Dermis blood vessel endothelial cell (primary cell): ENCODE measurements at places on chromosomes 2 and 18.

- peak; percentile 93 for DNase-seq
Observed at GRCh38 chr18:22563164-22563583, 145.5 kb upstream of the CTAGE1 start.

DNA sequence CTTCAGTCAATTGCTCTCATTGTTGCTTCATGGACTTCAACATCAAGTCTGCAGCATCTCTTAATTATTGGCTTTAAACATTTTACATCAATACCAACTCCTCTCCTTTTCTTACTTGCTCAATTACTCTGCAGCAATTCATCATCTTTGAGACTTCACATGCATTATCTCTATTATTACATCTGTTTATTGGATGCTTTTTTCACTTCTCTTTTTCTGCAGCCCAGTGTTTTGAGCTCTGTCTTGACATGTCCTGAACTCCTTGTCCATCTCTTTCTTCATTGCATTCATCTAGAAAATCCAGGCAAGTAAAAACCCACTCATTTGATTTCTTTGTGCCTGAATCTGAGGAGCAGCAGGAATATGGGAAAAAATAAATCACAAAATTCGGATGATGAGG, 647.9 kb downstream of the PLCL1 start:
- no peak for DNase-seq

DNA sequence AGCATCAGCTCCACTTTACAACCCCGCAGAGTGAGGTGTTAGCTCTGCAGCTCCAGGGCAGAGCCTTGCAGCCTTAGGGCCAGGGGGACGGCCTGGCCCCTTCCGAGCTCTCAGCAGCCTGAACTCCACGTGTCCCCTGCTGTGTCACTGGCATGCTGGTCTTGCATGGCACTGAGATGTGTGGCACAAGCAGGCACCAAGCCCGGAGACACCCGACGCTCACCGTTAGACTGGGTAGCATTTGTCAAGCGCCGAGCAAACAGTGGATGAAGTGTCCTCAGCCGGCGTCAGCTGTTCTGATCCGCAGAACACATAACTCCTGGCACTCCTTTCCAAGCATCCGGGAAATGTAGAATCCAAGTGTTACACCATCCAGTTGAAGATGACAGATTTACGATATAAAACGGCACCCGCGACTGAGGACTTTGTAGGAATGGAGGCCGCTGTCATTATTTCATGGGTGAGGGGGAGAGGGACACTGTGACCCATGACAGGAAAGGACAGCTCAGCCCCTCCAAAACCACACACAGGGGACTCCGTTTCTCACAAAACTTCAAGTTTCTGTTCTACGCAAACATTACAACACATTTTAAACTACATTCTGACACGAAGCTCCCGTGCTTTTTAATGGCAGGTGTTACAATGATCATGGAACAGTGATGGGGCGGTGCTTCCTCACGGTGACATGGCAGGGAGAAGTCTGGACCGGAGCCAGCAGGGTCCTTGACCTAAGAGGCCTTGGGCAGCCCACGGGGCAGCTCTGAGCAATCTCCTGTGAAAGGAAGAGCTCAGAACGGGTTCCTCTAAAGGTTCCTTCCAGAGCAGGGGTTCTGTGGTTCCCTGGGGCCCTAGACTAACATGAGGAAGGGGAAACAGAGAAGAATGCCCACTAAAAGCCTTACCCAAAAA, 89.4 kb downstream of the HDAC4 start:
- no peak for DNase-seq

DNA sequence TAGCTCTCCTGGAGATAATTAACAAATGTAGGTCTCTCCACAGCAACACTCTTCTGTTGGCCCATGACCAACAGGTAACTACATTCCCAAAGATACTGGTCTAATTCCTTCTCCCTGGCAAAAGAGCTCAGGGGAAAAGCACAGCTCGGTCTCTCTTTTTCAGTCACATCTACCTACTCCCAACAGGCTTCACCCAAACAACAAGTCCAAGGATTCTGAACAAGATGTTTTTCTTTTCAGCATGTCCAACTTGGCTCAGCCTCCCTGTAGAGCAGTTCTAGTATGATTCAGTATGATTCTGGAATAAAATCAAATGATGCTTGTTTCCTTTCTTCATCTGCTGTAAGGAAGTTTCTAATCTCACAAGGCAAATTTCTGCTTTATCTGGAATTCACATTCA, 1704.8 kb upstream of the PIK3C3 start:
- no peak for DNase-seq

- no peak for DNase-seq
Observed at GRCh38 chr2:59969161-59969560, 584.3 kb downstream of the BCL11A start.

DNA sequence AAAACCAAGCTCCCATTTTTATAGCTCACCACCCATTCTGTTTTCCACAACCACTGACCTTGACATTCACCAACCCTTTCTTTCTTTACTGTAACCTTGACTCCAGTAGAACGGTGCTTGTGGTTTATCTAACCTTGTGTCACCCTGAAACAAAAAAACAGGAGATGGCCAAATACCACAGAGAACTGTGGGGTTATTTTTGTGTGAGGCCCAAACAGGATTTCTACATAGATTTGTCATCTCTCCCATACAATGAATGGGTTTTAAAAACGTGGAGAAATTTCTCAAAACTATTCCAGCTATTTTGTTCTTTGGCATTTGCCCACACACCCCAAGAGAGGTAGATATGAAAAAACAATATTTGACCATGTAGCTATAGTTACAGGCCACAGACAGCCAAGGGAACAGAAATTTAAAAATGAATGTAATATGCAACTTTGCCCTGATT, 231.3 kb upstream of the TANK start:
- DNase-seq, result no peak

GRCh38 chr2:65081232-65081685, 25.0 kb downstream of the CEP68 start:
- peak; percentile 74 for DNase-seq

GRCh38 chr2:168097431-168097830, 150.0 kb downstream of the STK39 start:
- no peak for DNase-seq

DNA sequence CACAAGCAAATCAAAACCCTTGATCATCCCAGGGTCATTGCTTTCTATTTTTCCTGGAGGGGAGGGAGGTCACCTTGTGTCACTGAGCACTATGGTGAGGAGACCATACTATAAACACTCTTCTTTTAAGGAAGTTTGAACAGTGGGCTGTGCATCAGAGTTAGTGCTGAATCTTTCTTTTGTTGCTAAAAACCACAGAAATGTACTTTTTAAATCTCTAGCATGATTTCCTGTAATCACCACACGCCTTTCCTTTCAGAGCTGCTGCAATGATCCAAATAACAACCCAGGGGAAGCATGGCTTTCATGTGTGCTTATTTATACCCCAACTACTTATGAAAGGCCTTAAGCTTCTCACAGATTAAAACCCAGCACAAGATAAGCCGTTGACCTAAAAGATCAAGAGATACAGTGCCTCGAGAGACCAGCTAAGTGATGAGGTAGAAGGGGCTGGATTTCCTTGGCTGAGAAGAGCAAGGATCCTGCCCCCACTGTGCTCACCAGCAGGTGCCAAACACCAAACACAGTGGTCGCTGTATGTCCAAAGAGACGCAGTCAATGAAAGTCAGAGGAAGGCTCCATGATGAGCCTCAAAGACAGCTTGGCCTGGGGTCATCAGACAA, 34.7 kb downstream of the TRABD2A start:
- DNase-seq, result no peak
